ENCODE measurements at places on chromosomes 1 and 21.
A peak's percentile ranks its signal among the peaks of the same experiment; 100 is the strongest.

DNA sequence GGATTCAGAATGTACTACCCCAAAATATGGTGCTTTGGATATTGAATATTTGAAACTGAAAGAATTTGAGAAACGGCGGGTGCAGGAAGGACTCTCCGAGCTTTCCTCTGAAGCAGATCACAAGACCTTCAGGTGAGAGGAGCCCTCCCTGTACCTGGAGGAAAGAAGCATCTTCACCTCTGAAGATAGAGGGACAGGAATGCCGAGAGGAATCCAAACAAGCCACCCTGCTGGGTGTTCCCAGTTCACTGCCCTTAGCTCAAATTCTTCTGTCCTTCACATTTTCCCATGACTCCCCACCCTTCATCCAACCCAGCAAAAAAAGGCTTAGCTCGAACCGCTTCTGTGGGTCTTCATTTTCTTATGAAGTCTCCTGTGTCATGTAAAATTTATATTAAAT is 18.2 kb upstream of the PADI2 start:
- no peak for DNase-seq

DNA sequence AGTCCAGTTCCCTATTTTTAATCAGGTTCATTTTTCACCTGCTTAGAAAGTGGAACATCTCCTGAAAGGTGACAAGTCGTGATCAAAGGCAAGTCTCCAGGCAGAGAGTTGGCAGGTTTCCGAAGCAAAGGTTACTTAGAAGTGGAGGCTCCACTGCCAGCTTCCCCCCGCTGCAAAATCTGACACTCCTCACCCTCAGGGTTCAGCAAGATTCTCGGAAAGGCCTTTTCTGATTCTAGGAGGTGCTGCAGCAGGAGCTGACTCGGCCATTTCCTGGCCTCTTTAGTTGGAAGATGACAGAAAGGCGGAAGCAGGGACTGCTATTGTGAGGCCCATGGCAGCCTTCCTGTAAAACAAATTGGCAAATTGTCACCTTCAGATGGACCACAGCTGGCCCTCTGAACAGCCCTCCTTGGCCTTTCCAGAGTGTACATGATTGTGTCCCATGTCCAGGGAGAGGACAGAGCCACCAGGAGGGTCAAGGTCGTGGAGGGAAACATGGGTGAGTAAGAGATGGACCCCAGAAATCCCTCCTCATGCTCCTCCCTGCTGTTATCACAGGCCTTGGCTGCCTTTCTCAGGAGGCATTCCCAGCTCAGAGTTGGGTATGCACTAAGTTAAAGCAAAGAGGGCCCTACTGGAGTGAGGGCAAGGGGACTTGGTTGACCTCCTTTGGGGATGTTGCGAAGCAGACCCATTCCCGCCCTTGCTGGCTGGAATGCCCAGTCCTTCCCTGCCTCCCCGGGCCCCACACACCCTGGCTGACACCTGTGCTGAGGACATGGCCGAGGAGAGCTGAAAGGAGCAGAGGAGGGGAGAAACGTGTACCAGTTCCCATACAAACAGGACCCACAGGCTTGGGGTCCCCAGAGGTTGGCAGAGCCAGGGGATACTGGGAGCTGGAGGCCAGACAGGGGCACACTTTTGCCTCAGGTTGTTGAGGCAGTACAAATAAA is 115.5 kb upstream of the IRF2BP2 start:
- DNase-seq, result no peak

DNA sequence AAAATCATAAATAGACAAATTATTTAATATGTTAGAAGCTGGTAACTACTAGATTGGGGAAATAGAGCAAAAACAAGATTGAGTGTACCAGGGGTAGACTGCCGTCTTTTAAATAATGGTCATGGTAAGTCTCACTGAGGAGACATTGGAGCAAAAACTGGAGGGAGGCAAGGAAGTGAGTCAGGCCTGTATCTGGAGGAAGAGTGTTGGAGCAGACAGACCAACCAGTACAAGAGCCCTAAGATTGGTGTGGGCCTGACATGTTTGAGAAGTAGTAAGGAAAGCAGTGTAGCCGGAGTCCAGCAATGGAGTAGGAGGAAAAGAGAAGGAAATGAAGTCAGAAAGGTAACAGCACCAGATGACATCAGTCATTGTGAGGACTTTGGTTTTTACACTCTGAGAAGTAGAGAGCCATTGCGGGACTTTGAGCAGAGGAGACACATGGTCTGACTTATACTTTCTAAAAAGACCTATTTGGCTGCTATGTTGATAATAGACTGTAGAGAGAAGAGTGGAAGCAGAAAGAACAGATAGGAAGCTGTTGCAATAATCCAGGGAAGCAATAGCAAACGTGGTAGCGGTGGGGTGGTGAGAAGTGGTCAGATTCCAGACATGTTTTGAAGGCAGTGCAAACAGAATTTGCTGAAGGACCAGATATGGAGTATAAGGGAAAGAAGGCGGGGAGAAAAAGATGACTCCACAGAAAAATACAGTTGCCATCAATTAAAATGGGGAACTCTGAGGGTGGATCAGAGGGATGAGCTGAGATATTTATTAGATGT is 44.7 kb upstream of the GJA5 start:
- no peak for DNase-seq

DNA sequence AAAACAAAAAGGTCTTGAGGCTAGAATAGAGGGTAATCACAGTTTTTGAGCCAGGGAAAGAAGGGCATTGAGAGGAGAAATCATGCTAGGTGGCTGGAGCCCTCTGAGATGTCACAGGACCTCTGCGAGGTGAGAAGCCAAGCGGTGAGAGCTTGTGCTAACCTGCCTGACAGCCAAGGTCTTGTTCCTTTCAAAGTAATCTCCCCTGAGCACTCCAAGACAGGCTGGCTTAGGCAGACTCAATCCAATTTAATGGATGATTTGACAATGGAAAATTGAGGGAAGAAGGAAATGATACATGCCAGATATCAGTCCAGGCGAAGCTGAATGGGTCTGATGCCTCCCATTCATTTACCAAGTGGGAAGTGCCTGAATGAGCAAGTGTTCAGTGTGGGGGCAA is 311.9 kb upstream of the PTBP2 start:
- no peak for DNase-seq

DNA sequence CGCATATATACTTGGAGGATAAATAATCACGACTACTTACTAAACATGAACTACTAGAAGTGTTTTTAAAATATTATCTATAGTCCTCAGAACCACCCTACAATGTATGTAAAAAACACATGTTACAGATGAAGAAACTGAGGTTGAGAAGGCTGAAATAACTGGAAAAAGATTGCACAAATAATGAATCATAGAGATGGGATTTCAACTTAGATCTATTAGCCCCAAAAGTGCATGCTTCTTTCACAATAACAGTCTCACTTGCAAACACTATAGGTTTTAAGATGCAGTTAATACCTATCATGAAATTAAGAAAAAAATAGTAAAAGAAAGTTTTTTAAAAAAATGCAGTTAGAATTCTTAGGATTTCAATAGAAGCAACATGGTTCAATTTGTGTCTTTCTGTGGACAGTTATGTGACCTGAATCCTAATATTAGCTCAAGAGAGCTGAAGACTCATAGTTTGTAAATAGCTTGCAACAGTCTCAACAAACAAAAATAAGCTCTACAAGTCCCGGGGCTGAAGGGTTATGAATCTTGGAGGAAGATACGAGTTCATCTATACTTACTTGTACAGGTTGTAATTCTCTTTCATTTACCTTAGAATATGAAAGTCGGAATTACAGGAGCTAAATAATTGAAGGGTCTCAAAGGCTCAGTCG is 58.6 kb upstream of the NTPCR start:
- peak; percentile 82 for DNase-seq

DNA sequence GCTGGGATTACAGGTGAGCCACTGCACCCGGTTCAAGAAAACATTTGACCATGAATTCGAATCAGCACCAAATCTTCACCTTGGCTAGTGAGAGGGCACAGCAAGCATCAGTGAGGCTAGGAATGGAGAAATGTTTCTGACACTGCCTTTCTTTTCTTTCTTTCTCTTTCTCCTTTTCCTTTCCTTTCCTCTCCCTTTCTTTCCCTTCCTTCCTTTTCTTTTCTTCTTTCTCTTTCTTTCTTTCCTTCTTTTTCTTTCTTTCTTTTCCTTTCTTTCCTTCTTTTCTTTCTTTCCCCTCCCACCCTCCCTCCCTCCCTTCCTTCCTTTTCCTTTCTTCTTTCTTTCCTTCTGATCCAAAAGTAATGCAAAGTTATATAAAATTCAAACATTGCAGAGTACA is 40.9 kb downstream of the GFI1 start:
- DNase-seq, result no peak

DNA sequence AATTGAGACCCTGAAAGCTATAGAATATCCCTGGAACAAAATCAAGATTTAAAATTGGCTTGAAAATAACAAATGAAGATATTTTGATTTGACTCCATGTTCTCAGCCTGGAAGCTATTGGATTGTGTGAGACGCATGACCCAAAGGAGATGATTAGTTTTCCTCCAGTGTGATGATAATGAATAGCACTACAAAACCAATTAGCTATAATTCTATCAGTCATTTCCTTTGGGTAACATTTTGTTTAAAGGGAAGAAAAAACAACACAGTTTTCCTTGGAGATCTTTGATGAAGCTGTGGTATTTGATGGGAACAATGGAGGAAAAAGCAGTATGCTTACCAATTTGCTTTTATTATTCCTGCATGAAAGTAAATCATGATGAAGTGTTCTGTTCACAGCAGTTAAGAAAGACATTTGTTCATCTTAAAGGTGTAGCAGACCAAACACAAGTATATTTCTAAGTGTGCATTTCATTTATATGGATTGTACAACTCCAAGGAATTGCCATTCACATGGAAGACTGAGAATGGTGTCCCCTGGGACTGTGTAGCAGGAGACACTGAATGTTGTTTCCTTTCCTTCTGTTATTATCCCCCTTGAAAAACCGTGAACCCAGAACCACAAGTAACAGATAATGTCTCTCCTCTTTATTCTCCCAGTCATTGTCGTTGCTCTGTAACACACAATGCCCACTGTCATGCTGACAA is 111.4 kb downstream of the CACHD1 start:
- DNase-seq, result no peak

GRCh38 chr21:25870084-25870483 is 135.3 kb downstream of the GABPA start:
- DNase-seq, result no peak

GRCh38 chr1:11298390-11299224 is 25.6 kb downstream of the UBIAD1 start:
- DNase-seq, result no peak

DNA sequence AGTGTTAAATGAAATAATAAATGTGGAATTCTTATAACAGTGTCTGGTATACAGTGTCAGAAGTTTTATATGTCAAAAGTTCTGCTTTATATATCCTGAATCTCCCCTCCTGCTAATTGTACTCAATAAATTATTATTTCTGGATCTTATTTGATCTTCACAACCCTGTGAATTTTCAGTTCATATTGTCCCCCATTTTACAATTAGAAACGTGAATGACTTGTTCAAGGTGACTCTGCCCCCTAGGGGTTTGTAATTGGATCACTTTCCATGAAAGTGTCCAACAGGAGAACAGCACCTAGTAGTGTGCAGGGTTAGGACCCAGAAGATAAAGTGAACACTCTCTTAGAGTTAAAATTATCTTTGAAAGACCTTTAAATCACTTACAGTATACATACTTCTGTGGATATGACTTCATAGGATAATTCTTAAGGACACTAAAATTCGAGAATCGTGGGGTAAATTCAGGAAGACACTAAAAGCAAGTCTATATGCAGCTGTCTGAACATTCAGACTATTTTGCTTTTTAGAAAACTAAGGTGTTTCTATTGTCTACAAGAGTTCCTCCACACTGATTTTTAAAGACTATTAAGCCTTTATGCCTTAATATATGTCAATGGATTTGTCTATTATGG is 4.5 kb upstream of the DDR2 start:
- peak; percentile 65 for DNase-seq

DNA sequence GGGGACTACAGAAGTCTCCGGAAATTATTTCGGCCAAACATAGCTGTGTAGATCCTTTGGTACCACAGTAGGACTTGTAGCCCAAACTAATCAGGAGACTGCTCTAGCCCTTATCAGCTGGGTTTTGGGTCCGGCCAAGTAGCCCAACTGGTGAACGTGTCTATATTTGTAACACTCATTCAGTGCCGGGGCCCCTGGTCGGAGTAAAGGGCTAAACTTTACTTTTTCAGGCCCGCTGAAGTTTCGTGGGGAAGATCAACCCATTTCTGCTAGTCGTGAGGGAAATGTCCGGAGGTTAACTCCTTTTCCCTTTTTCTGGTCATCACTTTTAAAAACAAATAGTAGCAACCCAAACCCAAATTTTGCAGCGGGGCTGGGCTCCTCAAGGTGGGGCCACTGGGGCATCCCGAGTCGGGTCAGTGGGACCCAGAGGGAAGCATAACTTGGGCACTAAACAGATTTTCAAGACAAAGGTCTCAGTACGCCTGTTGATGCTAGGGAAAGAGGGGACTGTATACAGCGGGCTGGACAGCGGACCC is 1.7 kb downstream of the LHX9 start:
- DNase-seq, result no peak

GRCh38 chr21:35222021-35222420 is 172.9 kb upstream of the RUNX1 start:
- no peak for DNase-seq

DNA sequence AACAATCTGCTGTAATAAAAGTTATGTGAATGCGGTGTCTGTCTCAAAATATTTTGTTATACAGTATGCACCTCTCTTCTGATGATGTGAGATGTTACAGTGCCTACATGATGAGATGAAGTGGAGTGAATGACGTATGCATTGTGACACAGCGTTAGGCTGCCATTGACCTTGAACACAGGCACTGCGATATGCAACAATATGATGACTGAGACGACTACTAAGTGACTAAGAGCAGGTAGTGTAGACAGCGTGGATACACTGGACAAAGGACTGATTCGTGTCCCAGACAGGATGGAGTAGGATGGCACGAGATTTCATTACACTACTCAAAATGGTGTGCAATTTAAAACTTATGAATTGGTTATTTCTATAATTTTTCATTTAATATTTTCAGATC is 8.4 kb downstream of the SGIP1 start:
- DNase-seq, result peak; percentile 54

DNA sequence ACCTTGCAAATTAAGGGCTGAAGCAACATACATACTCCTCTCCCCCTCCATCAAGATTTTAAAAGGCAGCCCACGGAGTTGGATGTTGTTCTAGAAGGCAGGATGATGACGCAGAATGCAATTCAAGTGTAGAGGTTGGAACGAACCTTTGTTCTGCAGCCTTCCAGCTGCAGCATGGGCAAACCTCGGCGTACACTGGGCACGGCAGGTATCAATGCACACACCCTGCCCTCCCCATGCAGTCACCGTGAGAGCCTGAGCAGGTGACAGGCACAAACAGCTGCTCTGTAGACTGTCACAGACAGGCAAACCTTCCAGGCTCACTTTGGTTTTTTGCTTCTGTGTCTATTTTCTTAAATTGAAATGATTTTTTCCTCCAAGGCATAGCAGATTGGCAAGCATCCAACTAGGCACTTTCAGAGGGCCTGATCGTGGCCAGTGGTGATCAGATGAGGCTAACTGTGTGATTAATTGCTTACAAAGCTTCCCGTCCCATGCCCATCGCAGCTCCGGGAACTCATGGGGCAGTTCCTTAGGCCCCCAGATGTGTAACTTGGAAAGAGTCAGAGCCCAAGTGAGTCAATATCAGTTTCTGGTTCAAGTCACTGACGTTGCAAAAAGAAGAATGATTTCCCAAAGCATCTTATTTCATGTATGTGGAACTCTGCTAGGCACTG is 82.3 kb downstream of the ITPKB start:
- DNase-seq, result peak; percentile 76

GRCh38 chr1:113467991-113468390 is 77.7 kb downstream of the MAGI3 start:
- no peak for DNase-seq
